Lung microvascular endothelial cell (primary cell): ENCODE measurements at places on chromosomes 12 and 14.

DNA sequence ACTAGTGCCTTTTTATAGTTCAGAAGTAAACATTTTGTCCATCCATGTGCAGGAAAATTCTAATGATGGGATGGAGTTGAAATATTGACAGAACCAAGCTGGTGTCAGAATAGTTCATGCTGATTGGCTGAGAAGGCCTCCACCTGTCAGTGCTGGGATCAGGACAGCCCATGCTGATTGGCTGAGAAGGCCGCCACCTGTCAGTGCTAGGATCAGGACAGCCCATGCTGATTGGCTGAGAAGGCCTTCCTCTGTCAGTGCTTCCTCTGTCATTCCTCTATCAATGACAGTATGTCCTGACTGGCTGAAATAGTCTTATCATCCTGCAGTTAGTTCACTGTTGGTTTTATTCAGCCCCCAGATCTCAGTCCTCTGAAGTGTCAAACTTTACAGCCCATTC lies 95.7 kb downstream of the PPP2R5C start:
- DNase-seq, result no peak

- no peak for DNase-seq
Observed at GRCh38 chr12:124020514-124020949, 47.5 kb downstream of the ZNF664 start.

- DNase-seq, result no peak
Observed at GRCh38 chr12:2386566-2386965, 333.8 kb downstream of the CACNA1C start.

GRCh38 chr14:28057359-28058296 lies 709.0 kb upstream of the FOXG1 start:
- DNase-seq, result no peak

- no peak for DNase-seq
Observed at GRCh38 chr12:107441665-107442300, 243.8 kb upstream of the PWP1 start.

- DNase-seq, result no peak
Observed at GRCh38 chr12:109087250-109087649, 6.0 kb downstream of the ALKBH2 start.

DNA sequence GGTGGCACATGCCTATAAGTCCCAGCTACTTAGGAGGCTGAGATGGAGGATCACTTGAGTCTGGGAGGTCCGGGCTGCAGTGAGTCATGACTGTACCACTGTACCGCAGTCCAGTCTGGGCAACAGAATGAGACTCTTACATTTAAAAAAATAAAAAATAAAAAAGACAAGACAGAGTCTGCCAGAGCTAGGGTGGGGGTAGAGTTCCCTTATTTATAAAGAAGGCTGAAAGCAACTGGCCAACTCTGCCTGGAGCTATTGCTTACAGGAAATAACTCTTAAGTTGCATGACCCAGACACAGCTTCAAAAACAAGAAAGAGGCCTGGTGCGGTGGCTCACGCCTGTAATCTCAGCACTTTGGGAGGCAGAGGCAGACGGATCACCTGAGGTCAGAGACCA lies 31.5 kb downstream of the NUMB start:
- no peak for DNase-seq

DNA sequence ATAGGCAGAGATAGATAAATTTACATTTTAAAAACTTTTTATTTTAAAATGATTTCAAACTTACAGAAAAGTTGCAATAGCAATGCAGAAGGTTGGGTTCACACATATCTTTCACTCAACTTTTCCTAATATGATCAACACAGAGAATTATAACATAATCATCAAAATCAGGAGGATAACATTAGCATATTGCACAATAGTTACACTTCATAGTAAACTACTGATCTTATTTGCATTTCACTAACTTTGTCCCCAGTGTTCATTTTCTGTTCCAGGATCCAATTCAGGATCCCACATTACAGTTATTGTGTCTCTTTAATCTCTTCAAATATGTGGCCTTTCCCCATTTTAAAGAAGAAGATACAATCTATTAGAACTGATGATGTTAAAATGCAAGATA lies 115.4 kb upstream of the ETV6 start:
- no peak for DNase-seq

DNA sequence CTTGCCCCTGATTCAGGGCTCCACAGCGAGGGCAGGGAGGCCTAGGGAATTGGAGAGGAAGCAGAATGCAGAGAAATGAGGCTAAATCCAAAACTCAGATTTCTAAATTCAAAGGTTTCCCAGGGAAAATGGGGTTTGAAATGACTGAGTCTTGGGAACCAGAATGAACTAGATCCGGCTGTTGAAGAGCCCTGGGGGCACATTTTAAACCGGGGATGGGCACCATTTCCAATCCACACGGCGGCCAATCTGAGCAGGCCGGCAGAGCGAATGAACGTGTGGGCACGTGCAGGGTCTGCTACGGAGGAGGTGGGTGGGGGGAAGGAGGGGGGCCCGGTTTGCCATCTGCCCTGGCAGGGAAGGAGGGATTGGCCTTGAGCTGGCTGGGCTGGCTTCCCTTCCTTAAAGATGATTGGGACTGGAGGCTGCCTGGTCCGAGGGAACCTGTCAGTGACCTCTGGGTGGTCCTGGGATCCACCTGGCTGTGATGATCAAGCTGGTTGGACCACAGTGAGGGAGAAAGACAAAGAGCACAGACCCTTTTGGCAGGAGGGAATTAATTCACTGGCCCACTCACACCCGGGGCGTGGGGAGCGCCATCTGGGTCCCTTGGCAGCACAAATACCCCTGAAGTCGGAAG lies 161.0 kb downstream of the RBM19 start:
- DNase-seq, result no peak

- DNase-seq, result no peak
Observed at GRCh38 chr14:59358784-59359183, 106.4 kb downstream of the GPR135 start.

- peak; percentile 63 for DNase-seq
Observed at GRCh38 chr12:442235-442884, 17.4 kb upstream of the B4GALNT3 start.

DNA sequence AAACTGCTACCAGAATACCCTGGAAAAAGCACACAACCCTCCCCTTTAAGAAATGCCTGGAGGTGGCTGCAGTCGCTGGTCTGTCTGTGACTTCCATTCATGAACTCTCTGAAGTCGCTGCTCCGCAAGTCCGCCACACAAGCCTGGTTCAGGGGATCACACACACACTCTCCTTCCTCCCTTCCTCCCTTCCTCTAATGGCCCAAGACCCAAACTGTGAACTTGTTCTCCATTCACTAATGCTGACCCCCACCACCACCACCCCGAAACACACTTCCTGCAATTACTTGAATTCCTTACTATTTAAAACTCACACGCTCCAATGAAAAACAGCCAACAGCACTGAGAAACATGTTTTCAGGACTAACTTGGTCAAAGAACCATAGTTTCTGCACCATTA lies 1.0 kb upstream of the LMO3 start:
- no peak for DNase-seq

GRCh38 chr12:29088611-29089219 lies 60.4 kb upstream of the FAR2 start:
- peak; percentile 54 for DNase-seq

DNA sequence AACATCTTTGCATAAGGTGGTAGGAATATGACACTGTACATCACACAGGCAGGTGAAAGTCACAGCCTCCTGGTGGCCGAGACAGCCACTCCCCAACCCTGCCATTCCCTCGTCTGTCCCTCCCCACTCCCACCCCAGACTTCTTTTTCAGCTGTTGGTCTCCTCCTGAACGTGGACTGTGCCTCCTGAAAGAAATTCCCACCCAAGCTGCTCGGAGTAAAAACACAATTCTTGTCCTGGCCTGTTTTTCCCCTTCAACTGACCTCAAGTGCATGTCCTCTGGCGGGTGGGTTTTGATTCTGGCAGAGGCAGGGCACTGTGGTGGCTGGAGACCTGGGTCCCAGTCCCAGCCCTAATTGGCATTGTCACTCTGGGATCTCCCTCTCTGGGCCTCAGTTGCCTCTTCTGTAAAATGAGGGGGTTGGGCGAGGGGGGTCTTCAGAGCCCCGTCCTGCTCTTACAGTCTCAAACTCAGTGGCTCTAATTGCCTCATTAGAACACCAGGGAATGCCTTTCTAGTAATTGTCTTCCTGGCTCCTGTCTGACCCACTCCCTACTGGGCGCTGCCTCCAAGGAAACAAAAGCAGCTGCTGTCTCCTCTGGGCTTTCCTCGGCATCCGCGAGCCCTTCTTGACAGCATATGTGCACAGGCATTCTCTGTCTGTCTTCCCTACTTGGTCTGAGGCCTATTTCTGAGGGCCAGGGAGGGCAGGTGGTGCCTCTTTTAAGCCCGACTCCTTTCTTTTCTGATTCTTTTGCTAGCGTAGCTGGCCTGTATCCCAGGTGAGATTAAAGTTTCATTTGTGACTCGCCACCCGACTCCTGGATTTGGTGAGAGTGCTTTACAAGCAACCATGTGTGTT lies 186.6 kb upstream of the RMST start:
- no peak for DNase-seq
